Right atrium auricular region (tissue), 2 donors: ENCODE measurements at places on chromosomes 4 and X. TPM values are rescaled to one million over a fixed set of nuclear protein-coding genes. Genes with fewer than 3 reads are reported as not detected.

Gene STK26
- total RNA-seq: 4.7 TPM

Gene GAB3
- total RNA-seq: 13.5 TPM

- no peak for DNase-seq
Measured at GRCh38 chr4:104491481-104492182, 3.1 kb downstream of the CXXC4 start.

DNA sequence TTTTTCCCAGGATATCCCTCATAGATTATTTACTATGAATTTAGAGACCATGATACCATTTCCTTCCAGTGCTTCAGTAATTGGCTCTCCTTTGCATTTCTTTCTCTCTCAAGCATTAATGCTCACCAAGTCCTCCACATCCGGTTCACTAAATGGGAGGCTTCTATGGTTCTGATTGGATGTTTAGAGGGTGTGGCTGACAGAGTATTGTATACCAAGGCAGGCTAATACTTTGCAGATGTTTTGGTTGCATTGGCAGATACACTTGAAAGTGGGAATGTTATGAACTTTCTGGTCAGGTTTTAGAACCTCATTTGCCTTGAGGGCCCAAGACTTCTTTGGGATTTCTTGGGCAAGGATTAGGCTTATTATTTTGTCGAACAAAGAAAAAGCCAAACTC, 24.2 kb downstream of the CBLL2 start:
- DNase-seq: no peak

- DNase-seq: no peak
Measured at GRCh38 chr4:25308761-25309160, 3.8 kb upstream of the ZCCHC4 start.

Gene POLN
- 2.8 TPM for total RNA-seq

DNA sequence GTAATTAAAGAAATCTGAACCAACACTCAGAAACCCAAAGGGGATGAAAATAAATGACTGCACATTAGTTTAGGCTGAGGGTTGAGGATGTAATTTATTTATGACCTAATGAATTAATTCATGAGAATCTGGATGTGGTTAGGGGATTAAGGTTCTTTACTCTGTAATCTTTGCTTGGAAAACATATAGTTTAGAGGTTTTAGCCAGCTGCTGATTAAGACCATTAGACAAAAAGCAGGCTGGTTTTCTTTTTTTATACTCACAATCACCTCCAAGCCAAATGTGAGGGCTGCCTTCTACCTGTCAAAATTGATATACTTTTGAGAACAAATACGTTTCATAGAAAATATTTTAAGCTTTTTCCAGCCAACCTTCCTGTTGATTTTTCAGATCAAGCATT, 2705.8 kb downstream of the PCDH7 start:
- DNase-seq: no peak

Gene CXCL10
- not detected for total RNA-seq

DNA sequence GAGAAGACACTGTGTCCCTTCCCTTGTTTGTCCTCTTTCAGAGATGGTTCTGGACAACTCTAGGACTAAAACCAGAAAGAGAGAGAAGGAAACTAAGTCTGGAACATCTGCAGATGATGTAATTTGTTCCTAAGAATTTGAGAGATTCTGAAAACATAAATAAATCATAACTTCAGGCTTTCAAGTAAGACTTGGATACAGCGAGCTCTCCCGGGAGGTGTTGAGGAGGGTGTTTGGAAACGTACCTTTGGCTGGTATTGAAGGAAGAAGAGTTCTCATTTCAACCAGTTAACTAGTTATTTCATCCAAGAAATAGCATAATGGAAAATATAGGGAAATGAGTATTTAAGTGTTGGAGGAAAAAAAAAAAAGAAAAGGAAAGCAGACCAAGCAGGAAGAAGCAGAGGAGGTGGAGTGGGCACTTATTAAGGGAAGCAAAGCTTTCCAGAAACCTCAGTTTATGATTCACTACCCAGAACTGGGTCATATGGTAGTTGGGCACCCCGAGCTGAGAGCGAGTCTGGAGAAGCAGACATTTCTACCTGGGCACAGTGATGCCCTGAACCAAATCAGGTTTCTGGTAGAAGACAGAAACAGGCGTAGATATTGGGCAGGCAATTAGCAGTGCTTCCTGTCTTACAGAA, 26.9 kb downstream of the CCNG2 start:
- DNase-seq: no peak

- no peak for DNase-seq
Measured at GRCh38 chrX:44314259-44314734, 29.2 kb downstream of the EFHC2 start.

GRCh38 chrX:120302434-120302833, 8.8 kb downstream of the TMEM255A start:
- DNase-seq: no peak
